Femur (tissue), 1 donor: ENCODE measurements at places on chromosomes 1 and 21.

DNA sequence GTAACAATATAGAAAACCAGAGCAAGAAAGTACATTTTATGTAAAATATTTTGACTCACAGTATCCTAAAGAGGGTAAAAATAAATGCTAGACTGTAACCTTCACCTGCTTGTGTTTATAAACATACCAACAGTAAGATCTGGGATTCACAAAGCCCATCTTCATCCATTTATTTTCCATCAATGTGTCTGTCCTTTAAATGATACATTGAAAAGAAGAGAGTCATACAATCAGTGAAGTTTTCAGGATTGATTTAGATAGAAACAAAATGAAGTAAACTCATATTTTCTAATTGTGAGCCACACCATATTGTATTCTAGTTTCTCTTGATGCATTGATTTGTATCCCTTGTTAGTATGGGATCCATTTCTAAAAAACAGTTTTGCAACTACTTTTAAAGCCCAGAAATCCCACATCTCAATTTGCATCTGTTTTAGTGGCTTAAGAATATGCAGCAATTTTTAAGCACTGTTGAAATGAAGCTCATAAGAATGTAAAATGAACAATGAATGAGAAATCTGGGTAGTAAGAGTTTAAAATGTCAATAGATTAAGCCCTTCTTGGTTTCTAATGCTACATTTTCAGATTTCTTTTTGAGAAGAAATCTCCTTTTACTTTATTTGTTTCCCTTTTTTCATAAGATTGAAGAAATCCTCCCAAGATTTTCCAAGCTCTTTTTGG is 548.1 kb upstream of the ADGRL2 start:
- DNase-seq: no peak

- no peak for DNase-seq
These were observed 391.0 kb downstream of the OMA1 start for GRCh38 chr1:58155418-58156123.

- DNase-seq: peak; percentile 60
These were observed 13.8 kb upstream of the POGZ start for GRCh38 chr1:151472856-151473731.

DNA sequence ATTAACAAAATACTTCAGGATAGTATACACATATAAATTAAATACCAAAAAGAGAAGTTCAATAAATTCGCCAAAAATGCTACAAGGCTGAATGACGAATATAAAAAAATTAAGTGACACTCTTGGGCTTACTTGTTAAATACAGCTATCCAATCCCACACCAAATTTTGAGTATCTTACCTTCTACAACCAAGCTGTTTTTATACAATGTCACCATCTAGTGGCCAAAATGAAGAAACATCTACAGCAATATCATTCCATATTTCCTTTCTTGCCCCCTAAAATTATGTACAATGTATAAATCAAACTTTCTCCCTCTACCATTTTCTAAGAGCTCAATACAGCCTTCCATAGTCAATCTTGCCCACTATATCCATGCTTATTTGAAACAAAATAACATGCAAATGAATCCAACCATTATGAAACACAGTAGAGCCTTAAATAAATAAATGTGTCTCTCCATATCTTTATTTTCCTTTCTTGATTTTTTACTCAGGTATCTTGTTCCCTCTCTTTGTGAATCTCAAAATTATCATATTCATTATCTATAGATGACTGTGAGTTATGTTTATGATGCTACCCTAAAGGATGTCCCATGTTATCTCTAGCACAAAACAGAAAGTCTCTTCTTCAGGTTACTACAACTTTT is 86.3 kb downstream of the ACBD6 start:
- DNase-seq: no peak

GRCh38 chr21:15533618-15534017 is 196.2 kb upstream of the USP25 start:
- no peak for DNase-seq

DNA sequence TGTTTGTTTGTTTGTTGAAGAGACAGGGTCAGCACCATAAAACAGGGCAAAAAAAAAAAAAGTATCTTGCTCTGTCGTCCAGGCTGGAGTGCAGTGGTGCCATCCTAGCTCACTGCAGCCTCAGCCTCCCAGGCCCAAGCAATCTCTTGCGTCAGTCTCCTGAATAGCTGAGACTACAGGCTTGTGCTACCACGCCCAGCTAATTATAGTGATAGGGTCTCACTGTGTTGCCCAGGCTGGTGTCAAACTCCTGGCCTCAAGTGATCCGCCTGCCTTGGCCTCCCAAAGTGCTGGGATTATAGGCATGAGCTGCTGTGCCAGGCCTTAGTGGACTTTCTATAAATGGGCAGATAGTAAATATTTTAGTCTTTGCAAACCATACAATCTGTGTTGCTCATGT is 19.2 kb downstream of the DDI2 start:
- DNase-seq: no peak

GRCh38 chr21:15559660-15560059 is 170.1 kb upstream of the USP25 start:
- DNase-seq: no peak

DNA sequence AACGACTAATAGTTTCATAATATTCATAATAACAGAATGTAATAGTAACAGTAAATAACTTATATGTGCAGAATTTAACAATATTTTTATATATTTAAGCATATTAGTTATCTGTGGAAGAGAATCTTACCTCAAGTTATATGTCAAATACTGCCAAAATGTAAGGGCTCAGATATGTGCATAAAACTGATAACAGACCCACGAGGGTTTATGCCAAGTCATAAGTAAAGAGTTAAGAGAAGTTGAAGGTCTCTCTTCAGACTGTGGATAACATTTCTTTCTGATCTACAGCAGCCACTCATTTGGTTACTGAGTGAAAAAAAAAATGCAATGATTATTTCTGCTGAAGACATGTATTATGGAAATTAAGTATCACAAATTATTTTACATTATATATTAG is 1167.8 kb upstream of the NCAM2 start:
- no peak for DNase-seq

DNA sequence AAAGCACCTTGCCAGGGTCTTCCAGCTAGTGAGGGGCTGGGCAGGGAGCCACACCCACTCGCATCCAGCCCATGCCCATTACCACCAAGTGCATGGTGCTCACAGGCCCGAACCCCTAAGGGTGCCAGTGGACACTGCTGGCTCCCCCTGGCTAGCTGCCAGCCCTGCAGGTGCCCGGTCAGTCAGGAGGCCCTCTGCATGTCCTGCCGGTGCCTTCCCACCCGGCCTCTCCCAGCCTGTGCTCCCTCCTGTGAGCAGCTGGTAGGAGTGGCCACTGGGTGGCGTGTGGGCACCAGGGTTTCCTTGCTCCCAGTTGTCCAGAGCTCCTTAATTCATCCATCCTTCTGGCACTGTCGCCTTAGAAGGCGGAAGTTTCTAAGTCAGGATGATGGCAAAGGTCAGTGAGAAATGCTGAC is 33.4 kb downstream of the QSOX1 start:
- peak; percentile 77 for DNase-seq

- no peak for DNase-seq
These were observed 30.5 kb upstream of the ZBTB8A start for GRCh38 chr1:32508761-32509160.

- DNase-seq: no peak
These were observed 607.5 kb upstream of the BRINP3 start for GRCh38 chr1:191085121-191085520.

DNA sequence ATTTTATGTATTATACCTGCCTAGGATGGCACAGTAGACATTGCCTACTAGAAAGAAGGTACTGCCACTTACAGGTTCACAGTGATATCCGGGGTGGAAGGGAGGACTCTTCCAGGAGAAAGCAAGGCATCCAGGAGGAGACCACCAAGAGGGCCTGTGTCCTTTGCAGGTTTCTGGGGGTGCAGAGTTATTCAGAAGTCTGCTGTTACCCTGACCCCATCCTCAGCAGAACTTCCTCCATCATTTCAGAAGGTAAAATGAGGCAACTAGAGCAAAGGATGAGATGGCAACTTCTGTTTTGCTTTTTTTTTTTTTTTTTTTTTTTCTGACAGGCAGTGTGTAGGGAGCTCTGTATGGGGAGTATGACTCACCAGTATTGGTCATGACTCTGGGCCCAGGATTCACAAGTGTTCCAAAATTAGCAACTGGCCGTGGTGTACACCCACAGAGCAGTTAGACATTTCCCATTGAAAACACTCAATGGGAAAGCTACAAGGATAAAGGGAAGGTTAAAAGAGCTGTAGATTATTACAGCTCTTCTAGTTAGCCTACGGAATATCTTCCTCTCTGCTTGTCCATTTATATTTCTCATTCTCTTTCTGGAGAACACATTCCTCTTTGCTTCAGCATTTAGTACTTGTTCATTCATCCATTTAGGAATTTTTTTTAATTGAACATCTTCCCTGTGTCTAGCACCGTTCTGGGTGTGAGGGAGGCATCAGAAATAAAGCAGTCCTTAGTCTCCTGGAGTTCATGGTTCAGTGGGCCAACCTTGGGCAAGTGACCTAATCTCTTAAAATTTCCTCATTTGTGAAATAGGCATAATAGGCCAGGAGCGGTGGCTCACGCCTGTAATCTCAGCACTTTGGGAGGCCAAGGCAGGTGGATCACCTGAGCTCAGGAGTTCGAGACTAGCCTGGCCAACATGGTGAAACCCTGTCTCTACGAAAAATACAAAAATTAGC is 50.5 kb upstream of the PPP2R5A start:
- DNase-seq: peak; percentile 74

- DNase-seq: no peak
These were observed 5.8 kb upstream of the ATP1B1 start for GRCh38 chr1:169100651-169101088.

DNA sequence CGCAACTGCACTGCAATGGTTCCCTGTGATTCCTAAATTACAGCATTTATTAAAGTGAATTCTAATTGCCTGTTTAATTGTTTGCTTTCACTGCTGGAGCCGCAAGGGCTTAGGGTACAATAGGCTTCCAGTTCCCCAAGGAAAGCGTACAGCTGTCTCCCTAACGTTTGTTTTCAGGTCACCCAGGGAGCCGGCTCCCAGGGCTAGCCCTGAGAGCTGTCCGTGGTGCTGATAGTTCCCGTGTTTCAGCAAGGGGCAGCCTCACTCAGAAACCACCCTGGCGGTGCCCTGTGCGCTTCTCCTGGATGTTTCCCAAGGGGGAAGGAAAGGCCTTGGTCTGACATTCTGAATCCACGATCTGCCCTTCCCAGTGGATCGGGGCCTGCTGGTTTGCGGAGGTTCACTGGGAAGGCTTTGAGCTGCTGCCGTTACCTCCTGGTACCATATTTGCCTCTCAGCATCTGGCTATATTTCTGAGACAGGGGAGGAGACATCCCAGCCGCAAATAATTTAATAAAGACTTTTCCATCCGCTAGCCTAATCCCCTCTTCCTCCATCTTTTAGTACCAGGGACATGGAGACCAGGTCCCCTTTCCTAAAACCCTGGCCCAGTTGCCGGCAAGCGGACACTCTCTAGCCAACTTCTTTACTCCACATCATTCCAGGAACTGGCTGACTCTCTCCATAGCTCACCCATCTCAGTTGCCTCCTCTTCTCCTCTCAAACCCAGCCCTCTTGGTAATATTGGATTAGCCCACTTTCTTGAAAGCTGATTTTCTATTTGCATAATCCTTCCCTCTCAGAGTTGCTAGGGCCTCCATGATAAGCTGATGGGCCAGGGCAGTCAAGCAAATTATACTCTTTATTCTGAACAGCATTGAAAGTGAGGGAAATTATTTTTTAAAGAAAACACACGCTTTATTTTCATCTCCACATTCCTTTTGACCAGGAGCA is 149.0 kb downstream of the IGSF21 start:
- DNase-seq: peak; percentile 55

DNA sequence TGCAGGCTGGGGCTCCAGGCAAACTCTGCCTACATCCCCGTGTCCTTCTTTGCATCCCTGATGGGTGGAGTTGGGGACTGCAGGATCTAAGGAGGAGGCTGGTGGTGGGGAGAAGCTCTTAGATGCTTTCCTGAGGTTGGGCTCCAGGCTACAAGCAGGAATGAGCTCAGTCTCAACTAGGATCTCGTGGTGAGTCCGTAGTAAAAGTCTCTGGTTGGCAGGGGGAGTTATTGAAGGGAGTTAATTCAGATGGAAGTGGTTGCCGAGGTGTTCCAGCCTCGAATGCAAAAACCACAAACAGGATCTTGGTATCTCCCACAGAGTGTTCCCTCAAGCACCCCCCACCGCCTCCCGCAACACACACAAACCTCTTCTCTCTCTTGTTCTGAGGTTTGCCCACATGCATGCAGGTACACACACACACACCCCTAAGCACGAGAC is 35.0 kb downstream of the TMCC2 start:
- no peak for DNase-seq

GRCh38 chr1:2021550-2021949 is 2.4 kb downstream of the GABRD start:
- no peak for DNase-seq

DNA sequence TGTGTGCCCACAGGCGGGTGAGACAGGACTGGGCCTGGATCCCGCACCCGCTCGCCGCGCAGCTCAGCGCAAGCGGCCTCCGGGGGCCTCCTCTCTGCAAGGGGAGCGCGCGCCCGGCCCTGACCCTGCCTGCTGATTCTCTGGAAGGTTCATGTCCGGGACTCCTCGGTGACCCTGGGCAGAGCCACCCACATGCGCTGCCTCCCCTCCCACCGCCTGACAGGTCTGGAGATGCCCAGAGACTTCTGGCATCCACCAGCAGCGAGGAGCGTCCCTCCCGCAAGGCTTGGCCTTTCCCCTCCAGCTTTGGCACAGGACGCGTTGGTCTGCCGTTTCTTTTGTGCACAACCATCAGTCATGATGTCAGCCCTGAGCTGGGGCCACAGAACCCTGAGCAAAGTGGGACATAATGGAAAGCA is 42.0 kb upstream of the COL6A2 start:
- DNase-seq: peak; percentile 41

DNA sequence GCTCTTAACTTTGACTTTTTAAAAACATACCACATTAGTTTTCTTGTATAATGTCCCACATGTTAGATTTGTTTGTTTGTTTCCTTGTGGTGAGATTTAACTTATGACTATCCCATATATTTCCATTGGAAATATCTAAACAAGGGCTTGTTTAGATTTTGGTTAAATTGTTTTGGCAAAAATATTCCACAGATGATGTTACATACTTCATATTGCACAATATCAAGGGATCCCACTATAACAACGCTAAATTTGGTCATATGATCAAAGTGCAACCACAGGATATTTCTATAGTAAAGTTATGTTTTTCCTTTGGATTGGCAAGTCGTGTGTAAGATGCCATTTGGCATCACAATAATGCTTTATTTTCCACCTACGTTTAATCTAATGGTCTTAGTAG is 396.7 kb downstream of the TGFB2 start:
- no peak for DNase-seq

DNA sequence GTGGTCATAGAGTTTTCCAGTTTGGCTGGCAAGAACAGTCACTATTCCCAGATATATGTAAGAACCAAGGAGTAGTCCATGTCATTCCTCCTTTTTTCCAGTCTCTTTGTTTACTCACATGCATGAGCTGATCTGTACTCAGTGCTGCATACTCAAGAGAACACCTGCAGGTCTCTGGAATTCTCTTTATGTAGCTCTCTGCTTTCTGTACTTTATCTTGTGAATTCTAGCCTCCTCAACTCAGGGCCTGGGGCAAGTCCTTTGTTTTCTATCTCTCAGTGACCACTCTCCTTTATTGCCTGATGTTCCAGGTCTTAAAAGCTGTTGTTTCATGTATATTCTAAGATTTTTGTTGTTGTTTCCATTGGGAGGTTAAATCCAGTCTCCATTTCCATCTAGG is 478.9 kb downstream of the DPYD start:
- DNase-seq: no peak
